Fibroblast of skin of left quadriceps (primary cell): ENCODE measurements at places on chromosomes 7 and 10.

DNA sequence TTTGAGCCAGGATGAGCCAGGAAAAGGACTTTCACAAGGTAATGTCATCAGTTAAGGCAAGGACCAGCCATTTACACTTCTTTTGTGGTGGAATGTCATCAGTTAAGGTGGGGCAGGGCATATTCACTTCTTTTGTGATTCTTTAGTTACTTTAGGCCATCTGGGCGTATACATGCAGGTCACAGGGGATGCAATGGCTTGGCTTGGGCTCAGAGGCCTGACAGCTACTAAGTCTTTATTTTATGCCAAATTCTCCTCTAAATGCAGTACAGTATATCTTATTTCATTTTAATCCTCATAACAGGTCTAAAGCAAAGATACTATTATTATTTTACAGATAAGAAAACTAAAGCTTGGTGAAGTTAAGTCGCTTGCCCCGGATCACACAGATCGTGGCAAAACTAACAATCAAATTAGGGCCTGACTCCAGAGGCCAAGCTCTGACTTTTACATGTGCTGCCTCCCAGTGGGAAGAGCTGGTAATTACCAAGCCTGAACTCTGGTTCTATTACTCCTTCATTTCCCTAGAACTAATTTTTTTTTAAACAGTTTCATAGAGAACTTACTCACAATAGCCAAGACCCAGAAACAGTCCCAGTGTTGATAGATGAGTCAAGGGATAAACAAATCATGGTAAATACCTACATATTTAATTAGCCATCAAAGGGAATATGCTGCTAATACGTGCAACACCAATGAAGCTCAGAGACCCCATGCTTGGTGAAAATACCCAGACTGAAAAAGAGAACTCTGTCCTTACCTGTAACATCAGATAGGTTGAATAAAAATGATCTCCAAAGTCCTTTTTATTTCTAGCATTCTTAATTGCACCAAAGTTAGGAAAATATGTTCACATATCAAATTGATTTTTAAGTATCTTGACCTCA is 35.4 kb downstream of the C7orf25 start:
- DNase-seq = no peak

GRCh38 chr10:105793071-105793470 is 1152.0 kb downstream of the SORCS3 start:
- no peak for DNase-seq

DNA sequence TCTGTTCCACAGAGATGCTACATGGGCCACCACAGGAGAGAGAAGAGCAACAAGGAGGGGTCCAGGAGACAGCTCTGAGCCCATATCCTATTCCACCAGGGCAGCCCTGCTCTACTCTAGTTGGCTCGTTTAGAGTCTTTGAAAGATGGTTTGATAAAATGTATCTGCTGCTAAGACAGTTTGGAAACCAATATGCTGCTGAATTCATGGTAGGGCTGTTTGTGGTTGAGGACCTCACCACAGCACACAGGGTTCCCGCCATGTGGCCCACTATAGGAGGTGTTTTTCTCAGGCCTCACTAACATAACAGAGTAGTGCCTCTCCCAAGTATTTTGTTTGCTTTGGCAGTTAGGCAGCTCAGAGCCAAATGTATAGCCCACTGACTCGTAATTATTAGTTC is 35.8 kb upstream of the ZC3HAV1L start:
- DNase-seq = no peak

DNA sequence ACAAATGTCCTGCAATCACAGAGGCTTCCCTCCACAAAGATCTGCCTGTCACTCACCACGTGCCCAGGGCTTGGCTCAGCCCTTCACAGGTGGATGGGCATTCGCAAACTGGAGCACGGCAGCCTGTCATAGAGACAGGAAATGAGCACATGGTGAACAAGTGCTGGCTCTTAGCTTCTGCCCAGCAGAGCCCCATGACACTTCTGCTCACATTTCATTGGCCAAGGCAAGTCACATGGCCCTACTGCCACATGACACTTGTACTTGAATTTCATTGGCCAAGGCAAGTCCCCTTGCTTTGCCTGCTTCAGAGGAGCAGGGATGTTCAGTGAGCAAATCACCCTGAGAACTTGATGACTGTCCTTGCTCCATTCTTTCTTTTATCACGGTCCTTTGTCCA is 110.8 kb upstream of the PPP2R2D start:
- DNase-seq = no peak

GRCh38 chr7:151992375-151992774 is 33.1 kb upstream of the GALNT11 start:
- DNase-seq = no peak

DNA sequence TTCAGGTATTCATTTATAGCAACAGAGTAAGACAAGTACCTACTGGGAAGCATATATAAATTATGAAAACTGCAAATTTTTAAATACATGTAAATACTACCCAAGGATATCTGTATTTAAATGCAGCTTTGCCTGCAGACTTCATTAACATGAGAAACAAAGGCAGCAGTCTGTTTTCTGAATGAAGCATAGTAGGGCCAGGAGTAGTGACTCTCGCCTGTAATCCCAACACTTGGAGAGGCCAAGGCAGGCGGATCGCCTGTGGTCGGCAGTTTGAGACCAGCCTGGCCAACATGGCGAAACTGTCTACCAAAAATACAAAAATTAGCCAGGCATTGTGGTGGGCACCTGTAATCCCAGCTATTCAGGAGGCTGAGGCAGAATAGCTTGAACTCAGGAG is 42.5 kb upstream of the PHF14 start:
- no peak for DNase-seq

- DNase-seq = no peak
These were observed 124.4 kb upstream of the NPS start for GRCh38 chr10:127424594-127425264.

- DNase-seq = no peak
These were observed 8.9 kb downstream of the NT5C3A start for GRCh38 chr7:33053721-33054120.

DNA sequence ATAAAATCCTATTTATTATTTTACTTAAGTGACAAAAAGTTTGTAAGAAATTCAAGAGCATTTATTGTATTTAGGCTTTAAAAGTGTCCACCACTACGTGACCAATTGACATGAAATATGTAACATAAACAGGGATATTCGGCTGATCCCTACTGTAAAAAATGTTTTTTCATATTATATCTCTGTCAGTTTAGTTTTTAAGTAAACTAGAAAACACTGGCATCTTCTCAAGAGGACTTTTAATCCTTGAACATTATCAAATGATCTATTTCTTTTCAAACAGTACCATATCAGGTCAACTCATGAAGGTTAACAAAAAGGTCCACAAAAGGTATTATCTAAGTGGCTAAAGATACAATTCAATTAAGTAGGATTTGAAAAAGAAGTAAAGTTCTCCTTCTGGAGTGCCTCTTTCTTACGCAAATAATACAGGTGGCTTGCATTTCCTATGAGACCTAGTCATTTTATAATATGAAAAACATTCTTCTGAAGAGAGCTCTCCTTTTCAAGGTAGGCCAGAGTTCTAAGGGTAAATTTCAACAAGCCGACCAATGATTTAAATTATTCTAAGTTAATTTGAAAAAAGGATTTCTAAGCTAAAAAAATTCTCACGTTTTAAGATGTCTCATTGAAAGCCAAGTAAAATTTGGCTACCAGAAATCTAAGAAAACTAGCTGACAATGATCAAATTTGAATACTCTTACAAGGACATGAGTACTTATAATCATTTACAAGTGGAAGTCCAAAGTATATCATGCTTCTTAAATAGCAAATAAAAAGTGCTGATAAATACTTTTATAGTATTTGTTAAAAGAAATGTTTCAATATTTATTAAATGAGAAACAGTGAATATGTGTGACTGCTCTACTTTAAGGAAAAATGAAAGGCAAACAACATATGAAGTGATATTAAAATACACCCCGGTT is 133.5 kb downstream of the NRBF2 start:
- no peak for DNase-seq

GRCh38 chr10:128047991-128048818 is 78.0 kb downstream of the MKI67 start:
- no peak for DNase-seq

DNA sequence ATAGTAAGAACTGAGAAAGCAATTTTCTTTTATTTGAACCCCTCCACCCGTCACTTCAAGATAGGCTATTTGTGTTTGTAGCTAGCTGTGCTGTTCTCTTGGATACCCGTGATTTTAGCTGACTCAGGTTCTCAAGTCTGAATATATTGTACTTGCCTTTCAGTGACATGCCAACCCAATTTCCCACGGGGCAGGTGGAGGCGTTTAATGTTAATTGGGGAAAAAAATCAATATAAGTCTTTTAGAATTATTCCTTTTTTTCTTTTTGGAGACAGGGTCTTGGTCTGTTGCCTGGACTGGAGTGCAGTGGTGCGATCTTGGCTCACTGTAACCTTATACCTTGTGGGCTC is 36.4 kb downstream of the ZRANB1 start:
- no peak for DNase-seq

GRCh38 chr7:55425141-55425752 is 60.1 kb downstream of the LANCL2 start:
- no peak for DNase-seq

GRCh38 chr7:116173051-116174028 is 37.0 kb upstream of the TES start:
- DNase-seq = no peak
